CD8-positive, alpha-beta memory T cell (primary cell): ENCODE measurements at places on chromosomes 2 and 18. TPM values are rescaled to one million over a fixed set of nuclear protein-coding genes. Genes with fewer than 3 reads are reported as not detected.

Gene CD226
- total RNA-seq = 150 TPM

Gene GALNT14
- 0.62 TPM for total RNA-seq

Gene DCAF17
- total RNA-seq = 19.8 TPM

Gene ICOS
- 84.5 TPM for total RNA-seq

Gene B4GALT6
- 3.4 TPM for total RNA-seq

Gene ASB18
- not detected for total RNA-seq

Gene NR4A2
- total RNA-seq = 19.7 TPM

Gene MEX3C
- total RNA-seq = 69.8 TPM

Gene TRMT61B
- total RNA-seq = 18.3 TPM
